Fibroblast of skin of scalp (primary cell): ENCODE measurements at places on chromosomes 7 and 10.

- DNase-seq = no peak
Observed at GRCh38 chr10:75034131-75034512, 77.3 kb upstream of the SAMD8 start.

GRCh38 chr7:41817386-41817785 is 114.5 kb upstream of the INHBA start:
- DNase-seq = peak; percentile 62

- DNase-seq = peak; percentile 79
Observed at GRCh38 chr10:87635498-87636312, 24.0 kb upstream of the PAPSS2 start.

DNA sequence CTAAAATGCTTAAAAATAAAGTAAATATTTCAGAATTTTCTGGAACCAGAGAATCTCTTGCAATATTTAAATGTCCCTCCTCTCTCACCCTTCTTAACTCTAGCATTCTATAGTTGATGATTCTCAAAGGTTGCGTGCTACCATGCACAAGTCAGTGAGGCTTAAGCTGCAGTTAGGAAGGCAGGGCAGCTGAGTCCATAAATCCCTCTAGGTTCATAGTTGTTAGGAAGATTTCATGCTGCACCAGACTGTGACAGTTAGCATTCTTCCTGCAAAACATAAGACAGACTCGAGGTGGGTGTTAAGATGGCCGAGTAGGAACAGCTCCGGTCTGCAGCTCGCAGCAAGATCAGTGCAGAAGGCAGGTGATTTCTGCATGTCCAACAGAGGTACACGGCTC is 70.6 kb downstream of the MET start:
- no peak for DNase-seq
